Smooth muscle cell of trachea (primary cell): ENCODE measurements at places on chromosomes 6 and 20. TPM values are rescaled to one million over a fixed set of nuclear protein-coding genes. Genes with fewer than 3 reads are reported as not detected.

Gene KIAA1755
- total RNA-seq = 4.1 and 4.3 TPM in 2 replicates

Gene PSORS1C2
- total RNA-seq = not detected in 2 replicates

Gene FKBP1A
- 156 and 174 TPM in 2 replicates for total RNA-seq

Gene RNF182
- 2.3 and 3.8 TPM in 2 replicates for total RNA-seq

Gene FAM120B
- total RNA-seq = 18.8 and 21.0 TPM in 2 replicates

Gene GSS
- 74.6 and 79.8 TPM in 2 replicates for total RNA-seq

Gene HFE
- total RNA-seq = 20.7 and 29.5 TPM in 2 replicates

Gene METTL24
- total RNA-seq = 0.33 and 0.44 TPM in 2 replicates

Gene KCNQ2
- total RNA-seq = under 0.01 TPM in 1 of 2 replicates, not detected in the other

Gene TBXT
- not detected in 2 replicates for total RNA-seq

Gene FKBP1C
- total RNA-seq = 0.17 and 0.87 TPM in 2 replicates

Gene TNFRSF6B
- 24.3 and 66.5 TPM in 2 replicates for total RNA-seq

Gene SLC22A2
- not detected in 2 replicates for total RNA-seq

Gene NUS1
- 12.1 and 22.8 TPM in 2 replicates for total RNA-seq

Gene PRICKLE4
- total RNA-seq = 0.83 TPM in 1 of 2 replicates, not detected in the other

Gene EBF4
- 0.15 and 0.99 TPM in 2 replicates for total RNA-seq

Gene MOCS1
- 6.4 and 17.9 TPM in 2 replicates for total RNA-seq

Gene DOK5
- 27.5 and 38.7 TPM in 2 replicates for total RNA-seq

Gene DDO
- 0.29 and 0.66 TPM in 2 replicates for total RNA-seq

Gene TUBB2B
- 4.0 and 4.1 TPM in 2 replicates for total RNA-seq

Gene HRH3
- total RNA-seq = not detected in 2 replicates

Gene HS3ST5
- total RNA-seq = not detected in 2 replicates

Gene AKAP7
- total RNA-seq = 3.1 and 3.8 TPM in 2 replicates

Gene PI16
- total RNA-seq = 0.50 TPM in 1 of 2 replicates, not detected in the other

Gene AIF1
- not detected in 2 replicates for total RNA-seq

Gene SLC17A3
- total RNA-seq = not detected in 2 replicates

Gene CD40
- total RNA-seq = 2.6 and 8.8 TPM in 2 replicates

Gene ALDH5A1
- 0.15 and 0.50 TPM in 2 replicates for total RNA-seq

Gene MOG
- total RNA-seq = not detected in 2 replicates

Gene XKR7
- total RNA-seq = under 0.01 TPM in 1 of 2 replicates, not detected in the other

Gene CLIC5
- not detected in 2 replicates for total RNA-seq

Gene PPARD
- total RNA-seq = 11.2 and 11.7 TPM in 2 replicates

Gene CST4
- total RNA-seq = not detected in 2 replicates

Gene RNF39
- total RNA-seq = under 0.01 TPM in 1 of 2 replicates, not detected in the other

Gene OSBPL2
- 23.3 and 27.8 TPM in 2 replicates for total RNA-seq

Gene RSPH9
- total RNA-seq = 1.0 and 1.8 TPM in 2 replicates

Gene LY6G5B
- total RNA-seq = 3.2 and 3.8 TPM in 2 replicates

Gene CLPSL1
- not detected in 2 replicates for total RNA-seq

Gene BPI
- under 0.01 TPM in 1 of 2 replicates, not detected in the other for total RNA-seq

Gene CCN2
- 39.7 and 109 TPM in 2 replicates for total RNA-seq

Gene HLA-DRB1
- total RNA-seq = 0.17 TPM in 1 of 2 replicates, not detected in the other

Gene TCP11
- total RNA-seq = 0.15 TPM in 1 of 2 replicates, not detected in the other

Gene PIGU
- 6.6 and 8.0 TPM in 2 replicates for total RNA-seq

Gene NOTCH4
- total RNA-seq = 1.3 and 2.0 TPM in 2 replicates
